Stimulated activated CD4-positive, alpha-beta T cell treated with anti-CD3 and anti-CD28 coated beads, Interleukin-12 subunit alpha, Interleukin-12 subunit beta, amount 100 ng/mL, for 24 hours (primary cell): ENCODE measurements at places on chromosomes 6 and 20.

DNA sequence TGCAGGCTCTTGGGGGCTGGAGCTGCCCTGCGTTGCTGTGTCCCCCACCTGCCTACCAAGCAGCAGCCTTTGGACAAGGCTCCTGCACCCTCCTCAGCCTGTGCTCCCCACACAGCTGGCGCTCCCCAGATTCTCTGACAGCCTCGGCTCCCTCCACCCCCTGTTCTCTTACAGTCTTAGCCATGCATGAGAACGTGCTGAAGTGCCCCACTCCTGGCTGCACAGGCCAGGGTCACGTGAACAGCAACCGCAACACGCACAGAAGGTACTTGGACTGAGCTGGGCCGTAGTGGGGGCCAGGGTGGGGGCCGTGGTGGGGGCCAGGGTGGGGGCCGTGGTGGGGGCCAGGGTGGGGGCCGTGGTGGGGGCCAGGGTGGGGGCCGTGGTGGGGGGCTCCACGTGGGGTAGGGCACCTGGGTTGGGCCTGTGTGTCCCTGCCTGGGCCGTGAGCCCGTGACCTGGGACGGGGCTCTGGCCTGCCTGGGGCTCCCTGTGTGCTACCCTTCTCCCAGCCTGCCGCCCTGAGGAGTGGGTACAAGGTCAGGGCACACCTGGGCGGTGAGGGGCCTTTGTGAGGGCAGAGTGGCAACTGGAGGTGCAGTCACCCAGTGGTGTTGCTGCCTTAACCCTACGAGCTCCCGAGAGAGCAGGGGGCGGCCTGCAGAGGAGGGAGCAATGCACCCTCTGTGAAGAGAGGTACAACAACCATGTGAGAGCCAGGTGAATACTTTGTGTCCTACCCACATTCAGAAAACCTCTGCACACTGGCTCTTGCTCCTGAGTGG, 43.5 kb upstream of the PCMTD2 start:
- DNase-seq = no peak

GRCh38 chr20:37430778-37431460, 85.0 kb downstream of the SRC start:
- no peak for DNase-seq

DNA sequence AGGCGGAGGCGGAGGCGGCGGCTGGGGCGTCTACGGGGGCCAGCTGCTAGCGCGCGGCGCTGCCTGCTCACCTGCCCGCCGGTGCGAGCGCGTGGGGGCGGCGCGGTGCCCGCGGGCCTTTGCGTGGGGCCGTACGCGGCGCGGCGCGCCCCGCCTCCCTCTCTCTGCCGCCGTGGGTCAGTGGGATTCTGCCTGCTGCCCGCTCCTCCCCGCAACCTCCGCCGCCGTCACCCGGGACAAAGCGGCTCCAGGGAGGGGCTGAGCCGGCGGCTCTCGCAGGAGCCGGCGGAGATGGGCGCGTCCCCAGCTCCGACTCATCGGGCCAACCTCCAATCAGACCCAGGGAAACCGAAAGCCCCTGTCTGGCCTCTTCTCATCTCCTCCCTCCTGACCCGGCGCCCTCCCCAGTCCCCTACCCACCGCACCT, at the start of gene RCAN2:
Gene RCAN2, minus strand, starts transcription at position 249 of the 427 bp plus-strand sequence.
- no peak for DNase-seq

DNA sequence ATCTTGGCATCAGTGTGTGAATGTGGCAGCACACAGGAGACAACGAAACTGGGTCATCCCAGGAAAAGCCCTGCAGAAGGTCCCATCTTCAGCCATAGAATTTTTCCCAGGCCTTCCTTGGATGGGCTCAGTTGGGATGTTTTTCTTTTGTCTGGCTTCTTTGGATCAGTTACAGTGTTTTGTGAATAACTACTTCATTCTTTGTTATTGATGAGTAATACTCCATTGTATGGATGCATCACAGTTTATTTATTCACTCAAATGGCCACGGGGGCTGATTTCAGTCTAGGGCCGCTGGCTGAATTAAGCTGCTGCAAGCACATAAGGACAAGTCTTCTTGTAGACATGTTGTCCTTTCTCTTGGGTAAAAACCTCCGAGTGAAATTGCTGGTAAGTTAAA, 81.3 kb upstream of the CD93 start:
- no peak for DNase-seq

GRCh38 chr6:146861716-146862115, 262.9 kb downstream of the ADGB start:
- DNase-seq = no peak

DNA sequence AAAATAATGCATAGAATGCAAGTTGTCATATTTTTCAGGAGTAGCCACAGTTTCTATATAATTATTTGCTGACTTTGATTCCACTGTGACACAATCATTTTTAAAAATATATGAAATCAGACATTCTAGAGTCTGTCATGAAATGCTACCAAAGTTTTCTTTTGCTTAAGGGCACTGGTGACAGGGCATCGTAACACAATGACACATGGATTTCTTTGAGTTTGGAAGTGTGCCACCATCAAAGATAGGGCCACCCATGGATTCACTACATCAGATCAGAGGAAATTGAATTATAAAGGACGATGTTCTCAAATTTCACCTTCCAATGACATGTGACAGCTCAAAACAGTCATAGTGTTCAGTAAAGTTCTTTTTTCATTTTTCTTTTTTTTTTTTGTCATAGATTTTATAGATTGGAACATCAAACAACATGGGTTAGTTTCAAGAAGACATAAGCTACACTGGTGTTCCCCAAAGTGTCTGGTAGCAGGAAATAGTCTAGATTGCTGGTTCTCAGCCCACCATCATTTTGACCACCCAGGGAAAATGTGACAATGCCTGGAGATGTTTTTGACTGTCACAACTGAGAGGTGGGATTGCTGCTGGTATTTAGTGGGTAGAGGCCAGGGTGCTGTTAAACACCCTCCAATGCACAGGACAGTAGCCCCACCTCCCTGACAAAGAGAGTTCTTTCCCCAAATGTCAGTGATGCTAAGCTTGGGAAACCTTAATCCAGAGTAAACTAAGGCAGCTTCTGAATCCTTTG, 123.8 kb upstream of the DOK5 start:
- no peak for DNase-seq

- DNase-seq = no peak
These were observed 214.6 kb downstream of the GMDS start for GRCh38 chr6:2030682-2031244.

GRCh38 chr6:130161683-130162404, 60.9 kb downstream of the SAMD3 start:
- DNase-seq = no peak

DNA sequence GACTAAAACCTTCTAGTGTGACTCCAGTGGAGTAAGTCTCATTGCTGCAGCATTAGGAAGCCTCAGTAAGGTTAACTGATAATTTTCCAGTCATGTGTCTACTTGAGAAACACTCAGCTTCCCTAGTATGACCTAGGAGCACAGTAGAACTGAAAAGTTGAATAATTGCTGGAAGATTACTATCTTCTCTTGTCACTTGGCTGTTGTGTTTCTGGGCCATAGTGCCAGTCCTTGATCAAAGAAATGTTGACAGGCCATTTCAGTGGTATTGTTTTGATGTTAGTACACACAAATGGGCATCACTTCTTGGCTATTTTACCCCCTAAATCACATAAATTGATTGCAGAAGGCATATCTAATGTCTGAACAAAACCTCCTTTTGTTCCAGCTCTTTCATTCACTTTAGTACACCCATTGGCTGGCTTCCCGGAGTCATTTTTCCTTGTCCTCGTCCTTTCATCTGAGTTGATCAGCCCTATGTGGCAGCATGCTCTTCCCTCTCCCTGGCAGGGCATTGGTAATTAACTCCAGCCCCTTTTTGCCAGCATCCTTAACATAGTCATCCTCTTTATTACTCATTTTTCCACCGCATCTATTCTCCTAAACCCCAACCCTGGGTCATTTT, 6.0 kb downstream of the ENPP3 start:
- DNase-seq = no peak

DNA sequence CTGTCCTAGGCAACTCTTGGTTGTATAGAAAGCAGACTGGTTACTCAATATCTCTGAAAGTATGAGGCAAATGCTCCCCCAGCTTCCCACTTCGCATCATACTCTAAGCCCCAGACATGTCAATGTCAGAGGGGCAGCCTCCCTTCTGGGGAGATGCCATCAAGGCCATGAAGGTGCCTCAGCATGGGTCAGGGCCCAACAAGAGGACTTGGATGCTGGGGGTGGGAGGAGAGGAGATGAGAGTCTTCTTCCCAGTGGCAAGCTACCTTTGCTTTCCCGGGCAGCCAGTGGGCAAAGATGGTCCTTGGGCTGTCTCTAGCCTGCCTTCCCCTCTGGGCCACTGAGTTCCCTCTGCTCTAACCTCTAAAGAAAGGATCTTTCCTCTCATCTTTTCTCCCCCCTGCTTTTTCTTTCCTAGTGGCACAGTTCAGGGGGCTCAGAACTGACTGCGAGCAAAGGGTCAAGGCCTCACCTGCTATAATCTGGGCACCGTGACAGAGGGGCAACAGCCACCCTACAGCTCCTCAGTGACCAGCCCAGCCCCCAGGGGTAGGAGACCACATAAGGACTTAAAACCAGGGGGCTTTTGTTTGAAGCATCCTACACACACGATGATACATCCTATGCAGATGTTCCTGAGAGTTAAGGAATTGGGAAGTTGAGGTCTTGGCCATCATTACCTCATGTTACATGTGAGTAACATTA, 26.2 kb downstream of the MOCS1 start:
- DNase-seq = no peak

DNA sequence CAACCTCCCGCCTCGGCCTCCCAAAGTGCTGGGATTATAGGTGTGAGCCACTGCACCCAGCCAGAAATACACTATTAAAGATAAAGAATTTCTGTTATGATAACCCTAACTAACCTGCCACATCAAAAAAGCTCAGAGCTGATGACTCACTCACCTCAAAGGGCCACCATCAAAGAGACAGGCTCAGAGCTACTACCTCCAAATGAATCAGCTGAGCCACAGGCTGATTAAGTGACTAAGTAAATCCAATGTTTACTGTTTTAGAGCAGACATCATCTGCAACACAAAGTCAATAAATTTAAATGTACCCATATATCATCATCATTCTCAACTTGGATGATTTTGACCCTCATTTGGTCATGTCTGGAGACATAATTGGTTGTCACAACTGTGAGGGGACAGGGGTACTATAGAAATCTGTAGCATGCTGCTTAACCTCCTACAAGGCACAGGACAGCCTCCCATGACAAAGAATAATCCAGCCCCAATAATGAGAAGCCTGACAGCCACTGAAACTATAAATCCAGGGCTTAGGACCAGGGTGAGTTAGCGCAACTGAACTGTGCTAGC, 106.5 kb downstream of the ATP9A start:
- no peak for DNase-seq

DNA sequence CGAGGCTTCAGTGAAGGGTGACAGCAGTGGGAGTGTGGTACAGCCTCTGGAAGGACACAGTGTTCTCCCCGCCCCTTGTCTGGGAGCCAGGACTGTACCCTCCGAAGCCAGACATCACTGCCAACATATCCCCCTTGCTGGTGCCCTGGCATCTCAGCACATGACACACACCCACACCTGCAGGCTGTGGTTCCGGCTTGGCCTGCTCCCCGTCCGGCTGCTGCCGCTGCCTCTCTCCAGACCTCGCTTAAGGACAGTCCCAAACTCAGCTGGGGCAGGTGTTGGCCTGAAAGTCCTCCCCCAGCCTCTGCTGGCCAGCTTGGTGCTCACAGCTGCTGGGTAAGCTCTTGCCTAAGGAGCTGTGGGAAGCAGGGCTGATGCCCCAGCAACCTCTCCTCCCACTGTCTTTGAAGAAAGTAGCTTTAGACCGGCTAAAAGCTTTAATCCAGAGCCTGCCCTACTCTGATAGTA, 7.0 kb downstream of the EMILIN3 start:
- no peak for DNase-seq

GRCh38 chr6:129657483-129657882, 52.5 kb downstream of the ARHGAP18 start:
- no peak for DNase-seq

- DNase-seq = no peak
These were observed 283.9 kb upstream of the RIMS1 start for GRCh38 chr6:71602385-71603007.

DNA sequence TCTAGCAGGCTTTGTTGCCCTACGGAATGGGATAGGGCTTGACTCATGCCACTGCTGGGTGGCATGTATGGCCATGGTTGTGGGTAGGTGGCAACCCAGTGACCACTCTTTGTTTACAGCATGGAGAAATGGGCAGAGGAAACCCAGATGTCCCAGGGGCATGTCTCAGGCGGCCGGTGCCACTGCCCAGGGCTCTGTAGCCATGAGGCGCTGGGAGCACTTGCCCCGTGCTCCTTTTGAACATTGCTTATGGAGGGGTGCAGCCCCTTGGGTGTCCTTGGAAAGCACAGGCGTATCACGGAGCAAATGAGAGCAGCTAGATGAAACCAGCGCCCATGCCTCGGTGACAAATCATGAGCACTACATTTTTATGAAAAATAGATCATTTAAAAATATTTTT, 212.5 kb upstream of the ECI2 start:
- no peak for DNase-seq

- no peak for DNase-seq
These were observed 125.1 kb upstream of the BTBD3 start for GRCh38 chr20:11792568-11792953.

- DNase-seq = no peak
These were observed at the start of gene SPO11 for GRCh38 chr20:57329608-57330221. TSS of gene SPO11 (plus strand) at chr20:57329803. CDS start at chr20:57329868, 65 bp downstream.

GRCh38 chr6:168161371-168161750, 82.3 kb upstream of the FRMD1 start:
- no peak for DNase-seq

DNA sequence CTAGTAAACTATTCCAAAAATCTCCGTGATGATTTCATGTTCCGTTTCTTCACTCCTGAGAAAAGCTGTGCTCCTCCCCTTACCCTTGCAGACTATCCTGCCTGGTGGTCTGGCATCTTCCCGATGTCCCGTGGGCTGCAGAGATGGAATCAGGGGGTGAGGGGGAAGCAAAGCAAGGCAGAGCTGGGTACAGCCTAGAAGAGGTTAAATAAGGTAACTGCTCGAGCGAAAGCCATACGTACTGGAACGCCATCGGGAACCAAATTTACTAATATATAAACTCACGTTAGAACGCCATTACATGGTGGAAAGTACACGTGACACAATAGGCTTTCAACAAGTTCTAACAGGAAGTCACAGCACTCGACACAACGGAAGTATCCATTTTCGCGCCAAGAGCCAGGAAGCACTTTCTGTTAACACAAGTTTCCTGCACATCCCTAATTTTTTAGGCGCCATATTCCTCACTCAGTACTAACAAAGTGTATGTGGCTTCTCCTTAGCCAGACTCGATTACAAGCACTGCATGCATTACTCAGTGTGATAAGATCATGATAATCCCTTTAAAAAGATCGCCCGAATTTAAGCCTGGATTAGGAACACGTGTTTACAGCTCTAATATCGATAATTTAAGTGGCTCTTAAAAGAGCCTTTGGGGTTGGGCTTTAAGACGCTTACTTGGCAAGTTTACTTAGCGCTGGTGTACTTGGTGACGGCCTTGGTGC, 101.6 kb upstream of the PRSS16 start:
- DNase-seq = peak; percentile 62

GRCh38 chr6:170435766-170436165, 117.3 kb downstream of the PSMB1 start:
- no peak for DNase-seq

DNA sequence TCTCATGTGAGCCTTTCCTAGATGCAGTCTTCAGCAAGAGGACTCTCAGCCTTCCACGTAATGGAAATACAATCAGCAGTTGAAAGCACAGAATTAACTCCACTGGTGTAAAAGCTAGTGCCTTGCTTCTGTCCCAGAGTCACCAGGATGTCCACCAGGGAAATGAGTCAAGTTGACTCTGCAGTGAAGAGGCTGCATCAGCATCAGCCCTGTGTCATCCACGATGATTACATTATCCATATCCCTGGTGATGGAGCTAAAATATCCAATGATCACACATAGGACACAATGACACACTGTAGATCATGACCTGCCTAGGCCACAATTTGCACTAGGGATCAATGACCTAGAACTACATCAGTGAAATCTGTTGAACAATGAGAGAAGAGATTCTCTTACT, 262.4 kb downstream of the ERMARD start:
- no peak for DNase-seq
